ENCODE measurements at places on chromosomes 2 and 18.

GRCh38 chr2:59882279-59882678, 671.2 kb downstream of the BCL11A start:
- no peak for DNase-seq

DNA sequence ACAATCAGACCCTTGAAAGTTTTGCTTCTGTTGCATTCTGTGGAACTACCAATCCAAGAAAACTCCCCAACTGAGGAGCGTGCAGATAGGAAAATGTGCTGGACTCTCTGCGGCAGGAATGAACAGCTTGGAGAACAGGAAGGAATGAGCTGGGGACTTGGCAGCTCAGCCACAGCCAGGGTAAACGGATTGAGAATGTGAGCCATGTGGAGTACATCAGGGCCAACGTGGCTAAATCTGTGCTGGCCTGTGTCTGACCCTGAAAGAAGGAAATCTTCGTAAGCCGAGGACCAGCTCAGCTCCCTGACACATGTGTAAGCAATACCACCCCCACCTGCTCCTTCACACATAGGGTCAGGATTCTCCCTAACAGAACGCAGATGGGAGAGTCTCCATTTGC, 1023.7 kb downstream of the BCL11A start:
- no peak for DNase-seq

DNA sequence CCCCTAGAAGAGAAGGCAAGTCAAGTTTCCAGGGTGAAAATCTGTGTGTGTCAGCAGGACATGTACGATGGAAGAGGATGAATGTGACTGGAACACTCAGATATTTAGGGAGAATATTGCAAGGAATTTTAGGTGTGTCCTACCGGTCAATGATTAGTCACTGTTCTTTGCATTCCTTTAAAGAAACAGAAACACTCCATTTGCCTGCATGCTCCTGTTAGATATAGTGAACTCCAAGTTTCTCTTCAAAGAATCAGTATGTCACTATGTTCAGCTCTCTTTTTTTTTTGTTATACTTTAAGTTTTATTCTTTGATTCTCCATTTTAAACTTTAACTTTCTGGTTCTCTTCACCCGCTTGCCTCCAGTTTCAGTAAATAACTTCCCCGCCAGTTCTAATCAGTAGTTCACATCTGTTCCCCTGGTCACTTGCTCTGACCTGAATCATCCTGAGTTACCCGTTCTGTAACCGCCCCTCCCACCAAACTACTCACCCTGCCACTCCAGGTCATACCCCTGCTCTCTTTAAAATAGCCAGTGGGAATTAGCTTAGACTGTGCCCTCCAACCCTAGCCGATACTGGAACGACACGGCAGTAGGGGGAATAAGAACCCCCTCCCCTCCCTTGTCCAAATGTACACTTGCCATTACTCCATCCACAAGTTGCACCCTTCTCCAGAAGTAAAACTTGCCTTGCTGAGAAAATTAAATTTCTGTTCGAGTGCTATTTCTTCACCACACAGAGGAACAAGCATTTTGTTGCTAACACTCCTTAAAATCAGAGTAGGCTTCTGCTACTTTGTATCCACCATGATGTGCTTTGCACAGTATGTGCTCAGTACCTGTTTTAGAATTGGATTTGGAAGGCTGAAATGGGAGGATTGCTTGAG, 268.4 kb downstream of the METTL4 start:
- no peak for DNase-seq

DNA sequence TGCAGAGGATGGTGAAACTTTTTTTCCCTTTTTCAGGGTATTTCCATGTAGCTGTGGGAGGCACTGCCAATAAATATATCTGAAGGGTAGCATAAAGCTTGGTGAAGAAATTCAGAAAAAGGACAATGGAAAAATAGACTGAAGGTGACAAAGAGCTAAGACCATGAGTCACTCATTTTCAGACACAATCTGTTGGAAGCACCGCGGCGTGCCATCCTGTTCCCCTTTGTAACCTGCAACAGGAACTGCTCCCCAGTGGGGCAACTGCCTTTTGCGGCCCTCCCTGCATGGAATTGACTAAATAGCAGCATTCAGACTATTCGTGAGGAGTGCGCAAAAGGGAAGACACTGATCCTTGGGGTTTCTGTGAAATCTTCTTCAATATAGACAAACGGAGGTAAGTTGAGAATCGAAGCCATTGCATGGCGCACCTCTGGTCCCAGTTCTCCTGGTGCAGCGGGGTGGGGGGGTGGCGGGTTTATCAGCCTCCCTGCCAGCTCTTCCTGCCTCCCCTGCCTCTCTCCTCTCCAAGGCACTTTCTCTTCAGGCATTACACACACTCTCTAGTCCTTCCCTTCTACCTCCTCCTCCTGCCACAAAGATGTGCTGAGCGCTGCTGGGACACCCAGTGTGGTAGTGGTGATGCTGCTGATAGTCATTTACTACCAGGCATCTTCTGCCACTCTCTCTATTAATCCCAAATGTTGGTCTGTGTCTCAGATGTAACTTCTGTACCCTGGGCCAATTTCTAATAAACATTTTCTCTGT, 126.2 kb upstream of the TMEM200C start:
- DNase-seq = no peak

DNA sequence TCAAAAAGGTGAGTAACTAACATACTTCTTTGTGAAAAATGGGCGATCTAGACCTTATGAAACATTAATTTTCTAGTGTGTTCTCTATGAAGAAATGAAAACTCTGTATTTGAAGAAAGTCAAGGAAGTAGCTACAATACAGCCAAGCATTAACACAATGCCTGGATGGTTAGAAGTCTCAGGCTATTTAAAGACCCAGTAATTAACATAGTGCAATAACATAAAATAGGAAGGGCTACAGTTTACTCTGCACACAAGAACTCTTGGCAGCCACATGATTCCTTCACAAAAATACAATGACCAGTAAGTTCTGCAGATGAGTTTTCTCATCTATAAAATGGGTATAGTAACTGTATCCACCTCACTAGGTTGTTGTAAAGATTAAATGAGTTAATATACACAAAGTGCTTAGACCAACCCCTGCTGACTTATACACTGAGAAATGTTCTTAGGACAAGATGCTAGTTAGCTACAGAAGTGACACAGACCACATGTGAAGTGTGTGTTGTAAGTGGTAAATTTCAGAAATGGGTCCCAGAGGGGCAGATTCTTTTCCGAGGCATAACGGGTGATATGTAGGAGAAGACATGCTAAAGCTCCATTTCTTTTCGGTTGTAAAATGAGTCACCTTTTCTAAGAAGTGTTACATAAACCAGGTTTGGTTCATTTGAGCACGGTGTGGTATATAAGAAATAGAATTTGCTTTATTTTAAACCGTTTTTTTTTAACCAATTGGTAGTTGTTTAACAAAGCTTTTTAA, 61.8 kb downstream of the CXCR4 start:
- no peak for DNase-seq

GRCh38 chr2:119753041-119753929, 6.4 kb upstream of the PTPN4 start:
- no peak for DNase-seq

DNA sequence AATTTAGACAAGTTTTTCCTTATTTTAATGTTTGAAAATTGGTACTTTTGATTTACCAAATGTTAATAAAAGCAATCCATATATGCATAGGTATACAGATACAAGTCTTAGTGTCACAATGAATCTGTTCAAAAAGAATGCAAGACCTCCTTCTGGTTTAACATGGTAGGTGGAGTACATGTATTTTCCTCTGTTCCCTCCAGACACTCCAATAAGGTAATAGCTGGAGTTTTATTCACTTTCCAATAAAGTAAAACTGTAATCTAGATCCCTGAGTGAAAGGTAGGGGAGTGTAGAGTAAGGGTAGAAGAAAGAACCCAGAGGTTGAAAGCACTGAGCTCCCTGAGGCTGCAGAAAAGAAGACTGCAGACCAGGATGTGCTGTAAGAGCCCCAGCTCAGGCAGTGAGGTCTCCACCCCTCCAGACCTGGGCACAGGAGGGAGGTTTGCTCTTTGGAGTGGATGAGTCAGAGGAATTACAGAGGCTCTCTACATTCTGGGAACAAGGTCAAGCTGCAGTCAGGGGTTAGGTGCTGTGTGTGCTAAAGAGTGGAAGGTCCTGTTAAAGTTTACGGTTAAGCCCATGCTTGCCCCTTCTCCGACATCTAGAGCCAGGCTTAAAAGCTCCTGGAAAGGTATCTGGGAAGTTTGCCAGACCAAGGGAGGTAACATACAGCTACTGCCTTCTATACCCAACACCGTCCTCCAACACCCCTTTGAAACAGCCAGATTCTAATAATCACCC, 27.6 kb upstream of the STAT1 start:
- DNase-seq = no peak

DNA sequence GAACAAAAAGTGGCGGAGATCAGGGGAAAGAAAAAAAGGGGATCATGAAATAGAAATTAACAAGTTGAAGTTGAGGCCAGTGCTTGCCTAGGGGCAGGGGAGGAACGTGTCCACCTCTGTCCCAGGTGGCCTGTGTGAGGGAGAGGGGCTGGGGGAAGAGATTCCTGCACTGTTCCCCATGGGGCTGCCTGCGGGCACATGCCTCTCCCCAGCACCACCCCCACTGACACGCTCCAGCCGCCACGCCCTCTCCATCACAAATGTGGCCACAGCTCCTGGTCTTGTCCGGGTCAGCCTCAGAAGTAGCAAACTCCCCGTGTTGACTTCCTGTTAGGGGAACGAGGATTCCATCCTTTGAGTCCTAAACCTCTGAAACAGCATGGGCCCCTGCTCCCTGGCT, 161.2 kb downstream of the GLI2 start:
- DNase-seq = no peak

DNA sequence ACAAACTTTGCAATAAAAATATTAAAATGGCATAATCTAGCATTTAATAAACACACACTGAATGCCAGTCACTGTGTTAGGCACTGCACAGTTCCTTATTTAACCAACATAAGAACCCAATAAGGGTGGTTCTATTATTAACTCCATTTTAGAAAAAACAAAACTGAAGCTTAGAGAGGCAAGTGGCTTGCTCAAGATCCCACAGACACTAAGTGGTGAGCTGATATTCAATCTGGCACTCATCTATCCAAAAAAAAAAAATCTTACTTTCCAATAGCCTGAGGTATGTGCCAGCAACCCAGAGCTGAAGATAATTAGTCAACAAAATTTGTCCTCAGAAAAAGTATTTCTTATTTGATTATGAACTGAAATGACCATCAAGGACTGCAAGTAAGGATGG, 799 bp downstream of the CYTIP start:
- no peak for DNase-seq

- no peak for DNase-seq
Observed at GRCh38 chr2:85663594-85664565, 4.1 kb downstream of the SFTPB start.

DNA sequence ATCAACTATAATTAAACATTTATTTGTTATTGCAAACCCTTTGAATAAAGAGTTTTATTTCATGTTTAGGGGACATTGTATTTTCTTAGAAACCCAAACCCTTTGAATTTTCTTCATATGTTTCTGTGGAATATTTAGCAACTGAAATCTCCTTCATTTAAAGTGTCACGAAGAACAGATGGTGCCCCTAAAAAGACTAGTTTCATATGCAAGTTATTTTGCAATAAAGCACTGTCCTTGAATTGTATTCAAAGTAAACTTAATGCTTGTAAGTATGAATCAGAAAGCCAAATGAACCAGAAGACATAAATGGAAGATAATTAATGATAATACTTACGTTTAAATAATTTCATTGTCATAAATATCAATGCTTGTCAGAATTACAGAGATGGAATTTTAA, 151.9 kb upstream of the CWC22 start:
- no peak for DNase-seq

DNA sequence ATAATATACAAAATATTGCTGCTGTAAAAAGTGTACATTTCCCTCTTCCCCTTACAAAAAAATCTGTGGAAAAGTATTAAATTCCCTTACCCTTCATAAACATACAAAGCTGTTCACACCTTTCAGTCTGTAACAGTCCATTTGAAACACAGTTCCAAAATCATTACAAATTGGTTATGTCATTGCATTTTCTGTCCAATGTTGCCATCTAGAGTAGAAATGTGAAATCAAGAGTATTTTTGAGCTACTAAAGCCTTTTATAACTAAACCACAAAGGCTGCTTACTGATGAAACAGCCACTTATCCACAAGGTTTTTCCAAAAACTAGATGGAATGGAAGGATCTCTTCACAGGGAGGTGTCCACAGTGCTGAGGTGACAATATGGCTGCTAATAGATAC, 72.5 kb downstream of the SS18 start:
- no peak for DNase-seq
